ENCODE measurements at places on chromosomes 5 and 9.
A peak's percentile ranks its signal among the peaks of the same experiment; 100 is the strongest.

DNA sequence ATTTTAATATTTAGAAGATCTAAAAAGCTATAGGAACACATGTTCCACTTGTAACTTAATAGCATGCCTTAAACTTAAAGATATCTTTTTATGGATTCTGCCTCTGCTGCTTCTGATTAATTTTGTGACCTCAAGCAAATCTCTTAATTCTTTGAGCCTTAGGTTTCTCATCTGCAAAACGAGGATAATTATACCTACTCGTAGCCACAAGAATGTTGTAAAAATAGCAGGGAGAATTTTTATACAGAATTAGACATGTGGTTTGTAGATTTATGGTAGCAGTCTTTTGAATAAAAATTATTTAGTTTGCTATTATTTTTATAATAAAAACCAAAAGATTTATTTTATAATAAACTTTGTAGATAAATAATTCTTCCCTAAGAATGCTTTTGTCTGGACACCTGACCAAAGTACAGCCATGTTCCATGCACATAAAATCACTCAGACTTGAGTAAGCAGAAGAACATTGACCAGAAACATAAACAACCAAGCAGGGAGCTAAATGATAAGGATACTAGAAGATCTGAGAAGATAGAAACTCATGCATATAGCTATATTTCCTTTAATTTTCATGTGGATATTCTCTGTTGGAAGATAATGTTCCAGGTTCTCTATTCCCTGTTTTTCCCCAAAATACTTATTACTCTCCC lies 18.5 kb downstream of the C9orf85 start:
- no peak for DNase-seq

DNA sequence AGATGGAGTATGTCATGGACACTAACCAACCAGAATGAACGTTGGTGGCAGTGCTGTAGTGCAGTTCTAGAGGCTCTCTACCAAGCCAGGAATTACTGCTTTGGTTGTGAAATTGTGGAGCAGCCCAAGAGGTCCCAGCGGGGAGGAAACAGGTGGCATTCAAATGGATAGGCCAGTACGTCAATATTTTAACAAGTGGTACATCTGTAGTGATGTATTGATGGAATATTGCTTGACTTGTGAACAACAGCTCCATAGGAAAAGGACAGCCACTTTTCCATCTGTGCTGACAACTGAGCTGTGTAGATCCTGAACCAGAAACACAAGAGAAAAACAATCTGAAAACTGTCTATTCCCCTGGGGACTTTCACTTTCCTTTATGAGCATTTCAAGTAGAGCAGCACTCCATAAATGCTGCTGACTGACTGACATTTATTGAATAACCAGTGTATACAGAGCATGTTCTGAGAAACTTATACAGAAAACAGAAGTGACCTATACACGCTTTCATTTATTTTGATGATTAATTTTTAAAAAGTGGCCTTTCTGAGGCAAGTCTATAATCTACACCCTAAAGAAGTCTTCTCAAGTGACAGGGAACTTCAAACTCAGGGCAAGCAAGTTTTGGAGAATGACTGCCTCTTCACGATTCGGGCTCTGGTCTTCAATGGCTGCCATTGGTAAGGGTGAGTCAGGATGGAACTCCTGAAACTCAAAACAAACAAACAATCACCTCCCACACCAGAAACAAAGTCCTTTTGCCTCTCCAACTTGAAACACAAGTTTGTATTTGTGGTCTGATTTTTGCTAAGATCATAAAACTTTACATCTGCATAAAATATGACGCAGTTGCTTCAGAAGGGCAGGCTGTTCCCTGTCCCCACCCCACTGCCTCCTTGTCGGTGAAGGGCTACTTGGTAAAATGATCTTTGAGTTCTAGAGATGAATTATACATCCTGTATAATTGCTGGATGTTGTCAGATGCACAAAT lies 362.4 kb downstream of the NDUFS4 start:
- no peak for DNase-seq

DNA sequence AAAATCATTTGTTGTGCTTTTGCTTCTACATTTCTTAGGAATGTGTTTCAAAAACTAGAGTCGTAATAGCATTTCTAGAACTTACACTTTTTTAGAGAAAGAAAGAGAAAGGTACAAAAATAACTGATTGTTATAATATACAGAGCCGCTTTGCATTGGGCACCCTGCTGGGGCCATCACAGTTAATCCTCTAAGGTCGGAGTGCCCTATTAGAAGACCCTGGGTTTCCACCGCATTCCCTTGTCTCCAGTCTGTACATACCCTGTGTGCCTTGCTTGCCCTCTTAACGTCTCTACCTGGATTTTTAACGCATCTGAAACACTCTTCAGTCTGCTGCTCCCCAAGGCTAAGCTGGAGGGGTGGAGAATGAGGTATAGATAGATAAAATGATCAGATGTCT lies 1.3 kb downstream of the MARVELD2 start:
- DNase-seq = no peak

- no peak for DNase-seq
These were observed 424.8 kb upstream of the SMC2 start for GRCh38 chr9:103669296-103669695.

GRCh38 chr5:160486573-160486972 lies 64.9 kb downstream of the PTTG1 start:
- DNase-seq = no peak

GRCh38 chr5:61570767-61571166 lies 238.7 kb downstream of the ZSWIM6 start:
- no peak for DNase-seq

GRCh38 chr5:142053426-142054151 lies 40.8 kb upstream of the GNPDA1 start:
- DNase-seq = no peak

DNA sequence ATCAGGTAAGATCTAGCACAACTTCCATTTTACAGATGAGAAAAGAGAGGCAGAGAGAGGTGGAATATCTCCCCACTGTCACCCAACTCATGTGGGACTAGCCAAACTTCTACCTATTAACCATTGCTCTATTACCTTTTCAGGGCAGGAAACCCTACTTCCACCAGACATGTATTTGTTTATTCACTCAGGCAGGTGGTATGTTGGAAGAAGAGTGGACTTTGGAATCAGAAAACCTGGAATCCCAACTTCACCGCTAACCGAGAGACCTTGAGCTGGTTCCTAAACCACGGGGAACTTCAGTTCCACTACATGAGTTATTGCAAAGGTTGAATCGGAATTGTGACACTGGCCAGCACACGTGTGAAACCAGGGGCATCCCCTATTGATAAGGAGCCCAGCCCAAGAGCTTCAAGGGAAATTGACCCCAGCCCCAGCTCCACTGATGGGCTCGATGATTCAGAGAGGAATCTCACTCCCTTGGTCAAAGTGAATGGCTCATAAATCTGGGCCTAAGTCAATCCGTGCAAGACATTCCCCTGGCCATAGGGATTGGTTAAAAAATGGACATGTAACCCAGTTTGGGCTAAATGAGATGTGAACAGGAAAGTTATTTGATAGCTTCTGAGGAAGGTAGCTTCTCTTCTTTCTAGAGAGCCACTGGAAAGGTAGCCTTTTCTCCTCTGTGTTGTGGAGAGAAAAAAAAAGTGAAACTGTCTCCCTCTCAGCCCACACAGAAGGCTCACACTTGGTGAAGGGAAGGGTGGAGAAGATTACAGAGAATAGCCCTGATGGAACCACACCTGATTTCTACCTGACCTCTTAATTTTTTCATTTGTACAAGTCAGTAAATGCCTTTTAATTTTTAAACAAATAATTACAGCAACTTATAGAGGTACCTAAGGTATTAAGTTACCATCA lies 5.5 kb upstream of the GLIS3 start:
- no peak for DNase-seq

- no peak for DNase-seq
These were observed 118.0 kb downstream of the SPATA31D1 start for GRCh38 chr9:82106536-82106935.

GRCh38 chr9:74035786-74036185 lies 461.3 kb upstream of the RORB start:
- no peak for DNase-seq

DNA sequence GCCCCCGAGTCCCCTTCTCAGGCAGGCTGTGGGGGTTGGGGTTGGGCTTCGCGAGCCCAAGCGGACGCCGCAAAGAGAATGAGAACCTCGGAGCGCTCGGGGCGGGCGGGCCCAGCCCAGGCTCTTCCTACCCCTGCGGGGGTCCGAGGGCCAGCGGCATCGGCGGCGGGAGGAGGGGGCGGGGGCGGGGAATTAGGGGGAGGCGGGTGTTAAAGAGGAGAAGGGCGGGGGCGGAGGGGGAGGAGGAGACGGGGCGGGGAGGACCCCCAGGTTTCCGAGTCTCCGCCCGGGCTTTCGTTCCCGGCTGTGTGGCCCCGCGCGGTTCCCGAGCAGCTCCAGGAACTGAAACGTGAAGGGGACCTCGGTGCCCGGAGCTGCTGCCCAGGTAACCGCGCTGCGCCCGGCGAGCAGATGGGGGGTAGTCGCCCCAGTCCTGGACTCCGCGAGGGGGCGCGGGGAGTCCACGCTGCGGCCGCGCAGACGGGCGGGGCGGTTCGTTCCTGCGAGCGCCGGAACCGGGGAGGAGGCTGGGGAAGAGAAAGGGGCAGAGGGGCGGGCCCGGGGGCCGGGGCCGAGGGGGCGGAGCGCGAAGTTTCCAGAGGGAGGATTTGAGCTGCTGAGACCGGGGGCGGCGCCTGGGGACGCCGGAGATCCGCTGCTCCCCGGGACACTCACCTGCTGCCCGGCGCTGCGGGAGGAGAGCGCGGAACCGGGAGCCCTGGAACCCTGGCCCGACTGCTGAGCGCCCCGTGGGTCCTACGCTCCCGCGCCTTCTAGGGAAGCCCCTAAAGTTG lies 38.4 kb upstream of the PLEKHG4B start:
- no peak for DNase-seq

DNA sequence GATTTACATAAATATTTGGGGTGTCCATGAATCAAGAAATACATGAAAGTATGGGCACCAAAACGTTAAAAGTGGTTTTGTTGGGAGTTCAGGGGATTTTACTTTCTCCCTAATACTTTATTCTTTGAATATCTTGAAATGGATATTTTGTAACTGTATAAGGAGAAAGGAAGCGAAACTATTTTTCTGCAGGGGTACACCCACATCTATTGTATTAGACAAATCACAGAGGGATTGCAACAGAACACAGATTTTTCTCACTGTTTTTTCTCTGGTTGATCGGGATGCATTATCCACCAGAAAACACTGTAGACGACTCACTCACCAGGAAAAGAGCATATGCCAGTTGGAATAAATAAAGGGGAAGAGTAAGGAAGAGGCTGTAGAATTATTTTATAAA lies 1.2 kb upstream of the RABGAP1 start:
- no peak for DNase-seq

DNA sequence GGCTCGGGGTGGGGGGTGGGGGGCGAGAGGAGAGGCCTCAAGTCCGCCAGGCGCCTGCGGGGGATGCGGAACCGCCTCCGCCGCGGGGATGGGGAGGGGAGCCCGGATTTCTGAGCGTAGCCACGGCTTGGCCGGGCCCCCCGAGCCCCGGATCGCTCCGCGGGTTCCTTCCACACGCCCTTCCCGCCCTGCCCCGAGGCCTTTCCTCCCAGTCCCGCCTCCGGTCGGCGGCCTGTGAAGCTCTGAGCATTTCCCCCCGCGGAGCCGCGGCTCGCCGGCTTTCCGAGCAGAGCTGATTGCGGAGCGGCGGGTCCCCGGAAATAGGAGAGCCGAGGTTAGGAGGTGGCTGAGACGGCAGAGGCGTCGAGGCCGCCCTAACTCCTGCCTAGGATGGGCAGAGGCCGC lies 6.1 kb downstream of the IRX4 start:
- DNase-seq = no peak

- no peak for DNase-seq
These were observed 77.7 kb downstream of the NIPSNAP3B start for GRCh38 chr9:104841601-104842141.

DNA sequence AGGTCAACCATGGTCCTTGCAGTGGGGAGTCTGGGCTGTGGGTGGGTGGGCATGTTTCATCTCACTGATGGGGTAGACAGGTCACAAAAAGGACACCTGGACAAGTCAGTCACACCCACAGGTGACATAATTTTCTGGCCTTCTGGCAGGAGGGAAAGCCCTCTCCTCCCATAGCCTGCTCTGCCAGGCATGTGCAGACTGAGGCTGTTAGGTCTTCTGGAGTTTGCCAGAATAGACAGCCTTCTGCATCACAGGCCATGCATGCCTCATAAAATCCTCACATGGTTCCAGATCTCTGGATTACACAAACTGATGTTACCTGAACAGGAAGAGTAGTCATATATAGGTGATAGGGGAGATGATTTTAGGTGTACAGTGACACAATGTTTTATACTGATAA lies 49.1 kb downstream of the ARHGAP26 start:
- no peak for DNase-seq

- no peak for DNase-seq
These were observed 52.7 kb upstream of the OTULINL start for GRCh38 chr5:14528926-14529325.

- peak; percentile 3 for DNase-seq
These were observed 101.6 kb upstream of the SPRY4 start for GRCh38 chr5:142426129-142427014.

GRCh38 chr5:81842795-81843398 lies 92.0 kb upstream of the SSBP2 start:
- DNase-seq = no peak

DNA sequence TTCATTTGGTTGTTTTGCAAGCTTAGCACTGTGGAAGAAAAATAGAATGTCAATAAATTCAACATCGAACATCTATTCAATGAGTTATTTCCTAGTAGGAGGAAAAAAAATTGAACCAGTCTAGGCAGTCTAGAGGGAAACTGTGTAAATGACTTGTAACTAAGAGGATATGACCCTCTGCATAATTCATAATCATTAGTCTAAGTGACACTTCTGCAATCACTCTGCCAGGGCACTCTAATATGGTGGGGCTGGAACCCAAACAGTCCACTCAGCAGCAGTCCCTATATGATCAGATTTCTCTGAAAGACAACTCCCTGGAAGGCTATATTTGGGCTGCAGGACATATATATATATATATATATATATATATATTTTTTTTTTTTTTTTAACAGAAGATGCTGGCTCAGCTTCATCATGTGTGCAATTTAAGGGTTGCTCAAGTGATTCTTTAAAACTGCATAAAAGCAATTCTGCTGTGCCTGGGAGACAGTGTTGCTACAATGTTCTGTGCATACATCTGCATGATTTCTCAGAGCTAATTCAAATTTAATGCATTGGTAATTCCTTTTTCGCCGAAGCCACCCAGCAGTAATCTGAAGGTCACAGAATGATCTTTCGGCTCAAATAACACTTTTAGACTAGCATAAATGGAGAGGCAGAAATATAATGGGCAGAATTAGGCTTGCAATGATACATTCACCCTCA lies 482.1 kb upstream of the ZNF608 start:
- no peak for DNase-seq

GRCh38 chr5:103464835-103465484 lies 97.6 kb downstream of the NUDT12 start:
- DNase-seq = no peak
